ENCODE measurements at places on chromosomes 16 and 17.
A peak's percentile ranks its signal among the peaks of the same experiment; 100 is the strongest.

GRCh38 chr16:19697756-19698318 is 20.2 kb downstream of the KNOP1 start:
- no peak for DNase-seq

GRCh38 chr17:73278465-73279453 is 17.1 kb upstream of the CPSF4L start:
- DNase-seq = no peak

GRCh38 chr17:5135726-5136579 is 20.1 kb downstream of the USP6 start:
- no peak for DNase-seq

DNA sequence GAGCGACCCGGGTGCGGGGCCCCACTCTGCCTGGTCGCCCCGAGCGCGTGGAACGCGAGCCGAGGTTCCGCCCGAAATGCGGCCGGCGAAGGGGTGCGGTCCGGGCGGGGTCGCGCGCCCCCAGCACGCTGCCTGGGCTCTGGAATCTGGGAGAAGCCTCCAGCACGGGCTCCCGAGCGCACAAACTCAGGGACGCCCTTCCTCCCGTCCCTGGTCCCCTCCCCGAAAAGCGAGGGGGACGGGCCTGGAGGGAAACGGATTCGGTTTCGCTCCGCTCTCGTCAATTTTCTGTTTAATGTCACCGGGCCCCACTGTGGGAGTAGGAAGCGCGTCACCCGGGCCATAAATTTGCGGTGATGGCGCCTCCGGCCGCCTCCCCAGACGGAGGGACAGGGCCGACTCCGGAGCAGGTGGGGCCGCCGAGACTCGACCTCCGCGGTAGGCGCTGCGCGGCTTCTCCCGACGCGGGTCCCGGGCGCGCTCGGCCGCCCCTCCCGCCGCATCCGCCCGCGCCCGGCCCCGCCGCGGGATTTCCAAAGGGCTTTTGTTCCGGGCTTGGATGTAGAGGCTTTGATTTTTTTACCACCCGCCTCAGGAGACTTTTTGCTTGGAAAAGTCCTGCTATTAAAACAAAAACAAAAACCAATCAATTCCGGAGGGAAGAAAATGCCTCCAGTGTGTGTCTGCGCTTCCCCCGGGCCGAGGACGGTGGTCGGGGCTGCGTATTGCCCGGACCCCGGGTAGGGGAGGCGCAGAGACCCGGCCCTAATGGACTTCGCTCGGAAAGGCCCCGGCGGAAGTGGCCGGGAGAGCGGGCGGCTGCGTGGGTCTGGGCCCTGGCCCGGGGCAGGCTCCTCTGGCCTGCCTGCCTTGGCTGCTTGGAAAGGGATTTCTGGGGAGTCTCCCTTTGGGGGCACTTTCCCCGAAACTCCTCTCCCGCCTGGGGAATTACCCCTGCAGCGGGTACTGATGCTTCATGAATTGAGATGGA is 7.9 kb upstream of the BAHCC1 start:
- DNase-seq = no peak

- no peak for DNase-seq
Observed at GRCh38 chr16:3908951-3909437, 28.5 kb upstream of the CREBBP start.

- no peak for DNase-seq
Observed at GRCh38 chr16:84190731-84191388, at the start of gene ADAD2. ADAD2 (plus strand) TSS chr16:84191157; CDS start chr16:84191231, 74 bp downstream.

DNA sequence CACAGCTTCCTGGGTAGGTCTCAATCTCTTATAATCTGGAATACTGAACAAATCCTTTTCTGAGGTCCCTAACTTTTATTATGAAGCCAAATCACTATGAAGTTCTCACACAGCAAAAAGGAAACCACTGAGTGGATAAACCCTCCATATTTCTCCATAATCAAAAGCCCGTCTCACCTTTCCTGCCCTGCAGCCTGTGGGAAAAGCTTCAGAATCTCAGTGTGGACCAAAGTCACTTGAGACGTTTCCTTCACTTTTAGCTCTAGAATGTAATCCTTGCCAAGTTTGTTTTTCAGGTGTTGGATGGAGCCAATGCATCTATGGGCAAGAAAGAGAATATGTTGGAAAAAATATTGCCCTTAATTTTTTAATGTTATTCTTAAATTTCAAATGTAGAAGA is 22.0 kb upstream of the ABCA9 start:
- DNase-seq = no peak

DNA sequence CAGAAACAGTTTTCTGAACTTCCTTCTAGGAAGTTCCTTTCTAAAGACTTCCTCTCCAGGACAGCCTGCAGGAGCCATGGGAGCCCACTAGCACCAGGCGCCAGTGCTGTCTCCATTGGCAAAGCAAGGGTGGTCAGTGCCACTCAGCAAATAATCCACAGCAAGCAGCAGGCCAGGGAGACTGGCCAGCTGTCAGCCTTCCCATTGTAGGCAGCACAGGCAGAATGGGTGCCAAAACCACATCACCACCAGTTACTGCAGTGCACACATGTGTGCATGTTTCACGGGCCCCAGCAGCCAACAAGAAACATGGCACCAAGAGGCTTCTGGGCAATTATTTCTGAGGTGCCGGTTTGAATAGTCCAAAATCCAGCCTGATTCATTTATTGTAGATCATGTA is 26.7 kb downstream of the DNASE1 start:
- no peak for DNase-seq

DNA sequence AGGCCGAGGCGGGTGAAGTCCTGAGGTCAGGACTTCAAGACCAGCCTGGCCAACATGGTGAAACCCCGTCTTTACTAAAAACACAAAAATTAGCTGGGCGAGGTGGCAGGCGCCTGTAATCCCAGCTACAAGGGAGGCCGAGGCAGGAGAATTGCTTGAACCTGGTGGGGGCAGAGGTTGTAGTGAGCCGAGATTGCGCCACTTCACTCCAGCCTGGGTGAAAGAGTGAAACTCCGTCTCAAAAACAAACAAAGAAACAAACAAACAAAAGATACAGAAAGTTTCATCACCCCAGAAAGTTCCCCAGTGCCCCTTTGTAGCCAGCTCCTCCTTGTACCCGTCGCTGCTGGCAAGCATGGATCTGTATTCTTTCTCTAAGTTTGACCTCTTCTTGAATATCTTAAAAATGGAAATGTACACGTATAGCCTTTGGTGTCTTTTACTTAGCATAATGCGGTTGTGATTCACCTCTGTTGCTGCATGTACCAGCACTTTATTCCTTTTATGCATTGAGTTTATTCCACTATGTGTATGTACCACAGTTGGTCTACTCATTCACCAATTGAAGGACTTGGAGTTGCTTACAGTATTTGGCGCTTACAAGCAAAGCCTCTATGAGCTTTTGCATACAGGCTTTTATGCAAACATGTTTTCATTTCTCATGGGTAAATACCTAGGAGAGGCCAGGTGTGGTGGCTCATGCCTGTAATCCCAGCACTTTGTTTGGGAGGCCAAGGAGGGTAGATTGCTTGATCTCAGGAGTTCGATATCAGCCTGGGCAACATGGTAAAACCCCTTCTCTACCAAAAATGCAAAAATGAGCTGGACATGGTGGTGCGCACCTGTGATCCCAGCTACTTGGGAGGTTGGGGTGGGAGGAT is 87.5 kb upstream of the CLEC18A start:
- no peak for DNase-seq

- no peak for DNase-seq
Observed at GRCh38 chr16:88817785-88818574, 6.3 kb upstream of the APRT start.

- DNase-seq = no peak
Observed at GRCh38 chr16:47753659-47754058, 292.5 kb downstream of the PHKB start.

GRCh38 chr17:55576996-55577586 is 65.8 kb upstream of the SMIM36 start:
- peak; percentile 36 for DNase-seq

GRCh38 chr17:80732268-80732667 is 187.6 kb downstream of the RPTOR start:
- no peak for DNase-seq

GRCh38 chr16:13519871-13520270 is 400.1 kb upstream of the ERCC4 start:
- DNase-seq = no peak

- no peak for DNase-seq
Observed at GRCh38 chr17:77200711-77201110, 59.9 kb downstream of the SEC14L1 start.

- DNase-seq = peak; percentile 86
Observed at GRCh38 chr17:4412933-4413831, 20.6 kb upstream of the SPNS3 start.

DNA sequence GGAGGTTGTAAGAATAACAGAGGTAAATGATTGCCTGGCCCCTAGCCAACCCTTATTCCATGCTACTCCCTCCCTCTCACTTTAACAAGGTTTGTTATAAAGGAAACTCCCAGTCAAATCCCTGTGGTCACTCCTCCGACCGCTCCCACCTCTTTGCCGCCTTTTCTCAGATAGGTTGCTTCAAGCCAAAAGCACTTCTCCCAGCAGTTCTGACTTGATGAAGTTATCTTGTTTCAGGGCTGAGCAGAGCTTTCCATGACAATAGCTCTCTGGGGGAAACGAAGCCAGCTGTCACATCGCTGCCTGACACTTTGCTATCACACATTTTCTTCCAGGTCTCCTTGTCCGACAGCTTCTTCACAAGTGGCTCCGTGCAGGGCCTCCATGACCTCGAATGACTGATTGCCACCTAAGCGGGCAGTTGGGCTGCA is 278.6 kb downstream of the HAPSTR1 start:
- DNase-seq = no peak

DNA sequence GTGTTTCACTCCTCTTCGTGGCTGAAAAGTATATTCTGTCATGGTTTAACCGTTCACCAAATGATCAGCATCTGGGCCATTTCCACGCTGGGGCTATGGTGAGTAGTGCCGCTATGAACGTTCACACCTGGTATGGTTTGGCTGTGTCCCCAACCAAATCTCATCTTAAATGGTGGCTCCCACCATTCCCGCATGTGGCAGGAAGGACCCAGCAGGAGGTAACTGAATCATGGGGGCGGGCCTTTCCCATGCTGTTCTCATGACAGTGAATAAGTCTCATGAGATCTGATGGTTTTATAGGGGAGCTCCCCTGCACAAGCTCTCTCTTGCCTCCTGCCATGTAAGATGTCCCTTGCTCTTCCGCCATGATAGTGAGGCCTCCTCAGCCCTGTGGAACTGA is 45.7 kb upstream of the ZNF469 start:
- no peak for DNase-seq

GRCh38 chr17:57423541-57423940 is 167.2 kb downstream of the MSI2 start:
- no peak for DNase-seq

- DNase-seq = peak; percentile 78
Observed at GRCh38 chr17:78781104-78781892, 775 bp downstream of the CYTH1 start.

GRCh38 chr16:19396555-19397011 is 21.1 kb upstream of the TMC5 start:
- DNase-seq = no peak

- no peak for DNase-seq
Observed at GRCh38 chr16:57668630-57669475, 747 bp downstream of the ADGRG3 start.

GRCh38 chr17:28347261-28347891 is 10.0 kb downstream of the POLDIP2 start:
- no peak for DNase-seq

DNA sequence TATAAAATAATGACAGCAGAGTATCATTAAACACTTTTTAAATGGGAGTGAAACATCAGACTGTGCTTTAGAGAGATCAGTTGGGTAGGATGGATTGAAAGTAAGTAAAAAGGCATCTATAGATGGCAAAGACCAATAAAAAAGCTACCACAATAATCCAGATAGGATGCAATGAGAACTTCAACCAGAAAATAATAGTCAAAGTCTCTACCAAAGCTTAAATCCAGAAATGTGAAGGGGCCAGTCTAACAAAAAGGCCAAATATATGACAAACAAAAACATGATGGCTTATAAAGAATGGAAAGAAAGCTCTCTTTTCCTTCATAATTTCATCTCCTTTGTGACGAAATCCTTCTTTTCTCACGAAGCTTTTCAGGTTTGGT is 12.3 kb downstream of the KANSL1 start:
- no peak for DNase-seq

GRCh38 chr16:31916056-31916488 is 42.5 kb downstream of the ZNF267 start:
- no peak for DNase-seq

GRCh38 chr17:82382933-82383255 is 11.3 kb downstream of the UTS2R start:
- no peak for DNase-seq

DNA sequence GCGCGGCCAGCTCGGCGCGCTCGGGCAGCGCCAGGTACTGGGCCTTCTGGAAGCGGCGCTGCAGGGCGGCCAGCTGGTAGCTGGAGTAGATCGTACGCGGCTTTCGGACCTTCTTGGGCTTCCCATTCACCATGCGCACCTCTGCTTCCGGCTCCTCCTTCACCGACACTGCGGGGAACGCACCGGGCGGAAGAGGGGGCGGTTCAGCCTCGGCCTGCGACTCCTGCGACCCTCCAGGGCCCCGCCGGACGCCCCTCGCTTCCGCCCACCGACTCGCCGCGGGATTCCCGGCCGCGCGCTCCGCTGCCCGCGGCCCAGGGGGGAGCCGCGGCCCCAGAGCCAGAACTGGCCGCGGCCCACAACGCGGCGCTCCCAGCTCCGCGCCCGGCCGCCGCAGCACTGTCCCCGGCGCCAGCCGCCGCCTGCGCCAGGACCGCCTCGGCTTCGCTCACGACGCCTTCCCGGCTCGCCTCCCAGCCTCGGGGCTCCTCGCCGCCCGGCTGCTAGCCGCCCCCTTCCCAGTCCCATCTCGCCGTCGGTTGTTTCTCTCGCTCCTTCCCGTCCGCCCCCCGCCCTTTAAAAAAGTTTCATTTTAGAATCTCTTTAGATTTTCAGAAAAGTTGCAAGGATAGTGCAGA is 1.5 kb downstream of the DLX3 start:
- DNase-seq = no peak

- no peak for DNase-seq
Observed at GRCh38 chr16:9578459-9578858, 487.0 kb downstream of the HAPSTR1 start.
